ENCODE measurements at places on chromosomes 13 and 19.

DNA sequence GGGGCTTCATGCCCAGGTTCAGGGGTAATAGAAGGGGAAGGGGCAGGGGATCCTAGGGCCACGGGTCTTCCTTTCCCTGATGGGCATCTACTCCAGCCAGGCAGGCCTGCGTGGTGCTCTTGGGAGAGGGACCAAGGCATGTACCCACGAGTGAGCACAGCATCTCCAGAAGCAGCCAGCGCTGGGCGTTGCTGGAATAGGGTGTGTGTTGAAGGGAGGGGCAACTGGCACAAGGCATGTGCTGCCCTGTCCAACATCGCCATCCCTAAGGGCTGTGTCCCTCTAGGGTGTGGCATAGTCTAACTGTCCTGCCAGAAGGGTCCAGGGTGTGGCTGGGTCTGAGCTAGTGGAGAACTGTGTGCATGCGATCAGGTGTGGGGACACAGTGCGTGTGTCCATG lies 2.9 kb downstream of the NOTCH3 start:
- DNase-seq: no peak

DNA sequence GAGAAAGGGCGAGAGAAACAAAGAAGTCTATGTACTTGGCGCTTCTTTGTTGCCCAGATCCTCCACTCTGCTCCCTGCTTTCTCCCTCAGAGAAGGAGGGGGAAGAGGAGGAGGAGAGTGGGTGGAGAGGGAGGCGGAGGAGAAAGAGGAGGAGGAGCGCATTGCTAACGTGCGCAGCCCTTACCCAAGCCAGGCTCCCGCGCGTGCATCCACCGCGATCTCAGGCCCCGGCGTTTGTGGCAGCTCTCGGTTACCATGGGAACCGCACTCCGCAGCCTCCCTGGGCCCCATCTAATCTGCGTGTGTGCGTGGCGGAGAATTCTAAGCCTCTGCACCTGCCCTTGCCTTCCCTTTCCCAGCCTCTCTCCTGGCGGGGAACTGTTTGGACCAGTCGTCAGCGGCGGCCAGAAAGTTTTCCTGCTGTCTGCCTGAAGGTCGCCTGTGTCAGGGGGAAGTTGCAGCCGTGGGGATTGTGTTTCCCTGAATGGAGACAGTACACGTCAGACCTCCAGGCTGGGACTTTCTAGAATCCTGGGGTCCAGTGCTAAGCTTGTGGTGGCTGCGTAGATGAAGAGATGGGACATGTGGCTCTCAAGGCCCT lies at the start of gene ERICH6B:
Gene ERICH6B (minus strand): TSS at position 239 of the 601 bp plus-strand sequence. CDS start 18,734 bp downstream, outside the sequence.
- DNase-seq: no peak

- DNase-seq: no peak
These were observed 19.0 kb downstream of the MAN2B1 start for GRCh38 chr19:12647490-12648071.

DNA sequence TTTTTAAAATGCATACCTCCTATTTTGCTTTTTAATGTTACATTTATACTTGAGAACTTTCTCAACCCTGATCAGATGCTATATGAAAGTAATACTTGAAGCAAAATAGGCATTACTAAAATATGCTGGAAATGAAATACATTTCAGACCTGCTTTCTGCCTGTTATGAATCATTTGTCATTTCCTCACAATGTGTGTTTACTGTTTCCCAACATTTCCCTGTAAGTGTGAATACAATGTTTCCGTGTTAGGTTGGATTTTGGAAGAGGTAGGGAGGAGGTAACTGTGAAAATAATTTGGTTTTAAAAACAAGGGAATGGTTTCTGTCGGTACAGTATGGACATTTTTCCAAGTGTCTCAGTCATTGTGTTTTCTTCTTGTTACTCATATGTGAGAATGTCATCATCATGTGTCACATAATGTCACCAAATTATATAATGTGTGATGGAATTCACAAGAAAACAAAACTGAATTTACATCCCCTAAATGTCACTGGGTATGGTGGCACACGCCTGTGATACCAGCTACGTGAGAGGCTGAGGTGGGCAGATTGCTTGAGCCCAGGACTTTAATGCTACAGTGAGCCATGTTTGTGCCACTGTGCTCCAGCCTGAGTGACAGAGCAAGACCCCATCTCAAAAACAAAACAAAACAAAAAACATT lies 43.0 kb downstream of the ZAR1L start:
- DNase-seq: no peak

- DNase-seq: no peak
These were observed 6.9 kb downstream of the ARHGEF7 start for GRCh38 chr13:111122056-111122455.

GRCh38 chr13:112783135-112783977 lies 93.5 kb downstream of the ATP11A start:
- no peak for DNase-seq

GRCh38 chr19:38840583-38840968 lies 9.0 kb upstream of the ECH1 start:
- no peak for DNase-seq

DNA sequence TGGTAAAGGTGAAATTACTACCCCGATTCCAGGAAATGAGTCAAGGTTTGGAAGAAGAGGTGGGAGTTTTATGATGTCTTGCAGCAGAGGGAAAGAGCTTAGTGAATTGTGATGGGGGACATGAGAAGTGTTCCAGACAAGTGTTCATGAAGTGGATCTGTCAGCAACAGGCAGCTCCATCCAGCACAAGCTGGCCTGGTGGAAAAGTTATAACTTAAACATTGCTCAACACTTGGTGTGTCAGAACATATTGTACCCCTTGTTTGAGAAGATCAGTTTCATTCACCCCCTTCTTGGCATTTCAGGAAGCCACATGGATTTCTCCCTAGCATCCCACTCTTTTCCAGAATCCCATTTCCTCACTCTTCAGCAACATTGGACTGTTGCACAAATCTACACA lies 222.0 kb downstream of the B3GLCT start:
- peak; percentile 90 for DNase-seq

DNA sequence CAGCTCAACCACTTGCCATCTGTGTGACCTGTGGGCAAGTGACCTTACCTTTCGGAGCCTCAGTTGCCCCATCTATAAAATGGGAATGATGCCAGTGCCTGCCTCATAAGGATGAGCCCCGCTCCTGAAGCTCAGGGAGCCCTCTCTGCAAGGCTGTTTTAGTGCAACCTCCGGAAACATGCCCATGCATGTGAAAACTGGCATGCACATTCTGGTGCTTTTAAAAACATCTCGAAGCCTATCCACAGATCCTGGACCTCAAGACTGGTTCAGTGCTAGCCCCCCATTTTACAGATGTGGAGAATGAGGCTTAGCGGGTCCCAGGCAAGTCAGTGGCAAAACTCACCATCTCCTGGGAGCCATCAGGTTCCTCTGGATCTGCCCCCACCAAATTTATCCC lies 5.6 kb downstream of the CADM4 start:
- no peak for DNase-seq

GRCh38 chr13:50334115-50334778 lies 319.0 kb downstream of the KCNRG start:
- no peak for DNase-seq

DNA sequence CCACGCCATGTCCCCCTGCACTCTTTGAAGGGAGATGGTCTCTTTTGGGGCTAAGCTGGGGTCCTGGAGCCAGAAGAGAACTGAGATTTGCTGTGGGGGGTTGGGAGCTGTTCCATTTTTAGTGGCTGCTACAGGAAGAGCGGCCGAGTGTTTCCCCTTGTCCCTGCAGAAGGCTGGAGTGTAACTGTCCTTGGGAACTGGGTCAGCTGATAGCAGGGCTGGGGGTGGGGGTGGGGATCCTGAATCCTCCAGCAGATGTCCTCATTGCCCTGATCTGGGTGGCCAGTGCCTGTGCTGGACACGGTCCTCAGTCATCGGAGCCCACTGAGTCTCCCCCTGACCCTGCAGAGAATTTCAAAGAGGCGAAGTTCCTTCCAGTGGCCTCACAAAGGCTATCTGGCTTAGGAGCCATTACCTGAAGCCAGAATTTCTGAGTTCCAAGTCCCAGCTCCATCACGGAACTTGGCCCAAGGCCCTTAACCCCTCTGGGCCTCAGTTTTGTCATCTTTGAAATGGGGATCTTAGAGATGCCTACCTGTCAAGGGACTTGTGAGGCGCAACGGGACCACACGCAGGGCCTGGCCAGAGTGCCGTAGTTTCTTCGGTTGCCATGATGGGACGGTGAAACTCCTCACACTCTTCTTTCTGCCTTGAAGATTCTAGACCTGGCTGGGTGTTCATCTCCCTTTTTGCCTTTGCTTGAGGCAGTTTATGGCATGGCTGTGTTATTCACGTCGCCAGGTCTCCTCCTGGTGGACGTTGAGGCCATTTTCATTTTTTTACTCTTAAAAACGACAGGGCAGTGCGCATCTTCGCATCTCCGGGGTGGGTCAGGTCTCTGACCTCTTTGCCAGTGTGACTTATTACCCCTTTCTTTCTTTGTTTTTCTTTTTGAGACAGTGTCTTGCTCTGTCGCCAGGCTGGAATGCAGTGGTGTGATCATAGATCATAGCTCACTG lies 51.9 kb downstream of the DNM2 start:
- DNase-seq: no peak

DNA sequence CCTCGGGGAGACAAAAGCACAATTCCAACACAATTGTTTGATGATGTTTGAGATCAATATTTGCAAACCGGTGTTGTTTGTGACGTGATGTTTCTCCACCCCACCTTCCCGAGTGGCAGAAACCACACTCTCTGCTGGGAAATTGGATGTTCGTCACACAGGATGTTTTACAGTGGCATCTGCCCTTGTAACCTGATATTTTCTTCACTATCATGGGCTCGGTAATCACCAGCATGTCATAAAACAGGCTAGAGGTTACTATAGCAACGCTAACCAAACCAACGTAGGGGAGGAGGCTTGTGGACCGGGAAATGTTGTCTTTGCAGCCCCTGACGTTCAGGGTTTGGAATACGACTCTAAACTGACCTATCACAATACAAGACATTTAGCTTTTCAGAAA lies 454.5 kb downstream of the IRS2 start:
- no peak for DNase-seq

- DNase-seq: no peak
These were observed 26.7 kb downstream of the FLT1 start for GRCh38 chr13:28468023-28468915.

DNA sequence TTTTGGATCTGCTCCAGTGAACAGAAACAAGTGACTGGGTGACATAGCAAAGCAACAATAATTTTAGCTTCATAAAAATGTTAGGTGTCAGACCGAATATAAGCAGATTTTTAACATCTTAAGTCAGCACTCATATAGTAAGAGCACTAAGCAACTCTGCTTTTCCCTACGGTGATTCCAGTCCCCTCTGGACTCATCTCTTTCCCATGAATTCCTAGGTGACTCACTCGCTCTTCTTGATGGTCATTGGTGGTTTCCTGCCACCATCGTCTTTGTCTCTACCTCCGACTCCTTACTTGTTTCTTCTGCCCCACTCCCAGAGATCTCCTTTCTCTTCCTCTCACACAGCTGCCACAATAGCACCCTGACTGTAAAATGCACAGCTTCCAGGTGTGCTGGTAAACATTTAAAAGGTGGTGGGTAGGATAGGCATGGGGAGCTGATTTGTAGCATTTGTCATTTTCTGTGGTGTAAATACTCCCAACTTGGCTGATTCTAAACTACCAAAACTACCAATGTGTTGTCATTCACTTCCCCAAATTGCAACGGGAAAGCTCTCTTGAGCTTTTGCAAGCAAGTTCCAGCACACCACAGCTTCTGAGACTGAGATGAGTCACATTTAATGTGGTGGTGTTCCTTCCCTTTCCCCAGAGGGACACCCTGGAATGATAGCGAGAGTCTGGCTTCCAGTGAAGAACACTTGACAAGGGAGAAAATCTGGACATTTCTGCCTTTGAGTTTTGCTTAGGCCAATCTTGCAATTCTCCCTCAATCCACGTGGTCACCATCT lies 42.8 kb upstream of the CLDN10 start:
- DNase-seq: no peak

- DNase-seq: no peak
These were observed 37.7 kb downstream of the MYO9B start for GRCh38 chr19:17113127-17113785.

DNA sequence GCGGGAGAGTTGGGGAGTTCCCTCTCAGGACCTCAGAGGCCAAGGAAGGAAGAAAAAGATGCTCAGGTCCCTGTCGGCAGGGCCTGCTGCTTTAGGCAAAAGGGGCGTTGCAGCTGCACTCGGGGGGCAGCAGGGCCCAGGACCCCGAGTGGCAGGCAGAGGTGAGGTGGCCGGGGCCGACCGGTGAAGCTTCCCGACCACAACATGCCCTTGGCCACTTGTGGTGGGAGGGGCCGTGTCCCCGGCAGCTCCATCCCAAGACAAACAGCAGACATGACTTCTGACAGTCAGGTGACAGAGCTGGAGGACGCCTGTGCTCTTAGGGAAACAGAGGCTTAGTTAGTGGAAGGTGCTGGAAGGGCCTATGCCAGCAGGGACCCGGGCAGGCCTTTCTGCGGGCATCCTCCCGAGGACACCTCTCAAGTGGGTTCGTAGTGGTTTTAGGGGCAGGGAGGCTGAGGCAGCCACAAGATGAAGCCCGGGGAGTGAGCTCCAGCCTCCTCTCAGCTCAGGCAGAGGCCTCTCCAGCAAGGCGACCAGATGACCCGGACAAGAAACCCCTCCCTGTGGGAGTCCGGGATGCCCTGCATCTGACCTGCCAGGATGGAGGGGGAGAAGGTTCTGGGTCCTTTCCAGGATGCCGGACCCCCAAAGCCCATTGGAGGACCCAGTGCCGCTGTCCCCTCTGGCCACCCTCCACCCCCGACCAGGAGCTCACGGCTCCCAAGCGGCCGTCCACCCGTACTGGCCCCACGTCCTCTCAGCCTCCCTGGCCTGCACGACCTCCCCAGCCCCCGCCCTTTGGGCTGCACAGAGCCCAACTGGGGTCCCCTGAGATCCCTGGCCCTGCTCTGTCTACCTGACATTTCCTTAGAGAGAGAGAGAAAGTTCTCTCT lies 24.2 kb downstream of the BTBD2 start:
- DNase-seq: no peak

GRCh38 chr13:40460116-40460515 lies 206.3 kb downstream of the FOXO1 start:
- no peak for DNase-seq

DNA sequence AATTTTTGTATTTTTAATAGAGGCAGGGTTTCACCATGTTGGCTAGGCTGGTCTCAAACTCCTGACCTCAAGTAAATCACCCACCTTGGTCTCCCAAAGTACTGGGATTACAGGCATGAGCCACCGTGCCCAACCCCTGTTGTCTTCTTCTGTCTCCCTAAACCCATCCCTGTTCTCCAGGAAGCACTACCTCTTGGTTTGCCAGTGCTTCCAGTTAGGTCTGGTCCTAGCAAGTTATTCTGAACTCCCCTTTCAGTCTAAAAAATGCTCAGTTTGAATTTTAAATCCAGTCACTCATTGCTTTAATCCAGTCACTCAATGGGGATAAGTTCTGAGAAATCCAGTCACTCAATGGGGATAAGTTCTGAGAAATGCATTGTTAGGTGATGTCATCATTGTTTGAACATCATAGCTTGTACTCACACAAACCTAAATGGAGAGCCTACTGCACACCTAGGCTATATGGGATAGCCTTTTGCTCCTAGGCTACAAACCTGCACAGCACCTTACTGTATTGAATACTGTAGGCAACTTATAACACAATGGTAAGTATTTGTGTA lies 8.0 kb upstream of the ATP4A start:
- DNase-seq: no peak

GRCh38 chr13:69912630-69913029 lies 195.0 kb upstream of the ATXN8OS start:
- no peak for DNase-seq
